Dorsolateral prefrontal cortex (tissue), 122 donors: ENCODE measurements at places on chromosomes 5 and 9. TPM values are rescaled to one million over a fixed set of nuclear protein-coding genes. Genes with fewer than 3 reads are reported as not detected.

DEPDC1B gene
- total RNA-seq = 2.3 TPM

FBXL7 gene
- total RNA-seq = 22.6 TPM

GLRA1 gene
- total RNA-seq = 4.0 TPM

LMX1B gene
- total RNA-seq = 0.18 TPM

PTGDS gene
- 1,860 TPM for total RNA-seq

PCDHGC5 gene
- total RNA-seq = 59.0 TPM

FLT4 gene
- total RNA-seq = 4.0 TPM
